ENCODE measurements at places on chromosomes 7 and 10.

DNA sequence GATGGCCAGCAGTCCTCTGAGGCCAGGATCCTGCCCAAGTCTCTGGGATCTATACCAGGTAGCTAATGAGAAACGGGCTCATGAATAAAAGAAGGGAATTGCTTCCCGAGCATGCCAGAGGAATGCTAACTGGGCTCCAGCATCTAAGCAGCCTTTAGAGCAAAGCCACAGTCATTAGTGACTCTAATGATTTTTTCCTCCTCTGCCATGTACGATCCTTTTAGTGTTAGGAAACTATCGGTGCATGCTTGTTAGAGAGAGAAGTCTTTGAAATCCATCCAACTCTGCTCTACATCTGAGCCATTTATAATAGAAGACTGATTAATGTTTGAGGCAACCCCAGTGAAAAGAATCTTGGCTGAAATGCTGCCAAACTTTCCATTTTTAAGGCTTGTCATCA, 124.9 kb upstream of the TCERG1L start:
- DNase-seq, result no peak

DNA sequence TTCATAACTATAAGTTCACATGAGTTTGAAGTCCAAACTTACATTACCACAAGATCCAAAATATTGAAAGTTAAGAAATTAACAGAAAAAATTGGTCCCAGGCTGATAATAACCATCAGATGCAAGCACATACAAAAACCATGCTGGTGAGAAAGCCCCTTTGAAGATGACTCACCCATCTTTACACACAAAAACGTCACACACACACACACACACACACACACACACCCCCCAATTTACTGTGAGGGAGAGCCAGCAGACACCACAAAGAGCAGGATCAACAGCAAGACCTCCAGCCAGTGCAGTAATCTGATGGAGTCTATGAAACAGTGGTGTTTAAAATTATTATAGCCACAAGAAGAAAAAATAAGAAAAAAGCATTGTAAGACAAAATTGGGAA, 50.1 kb upstream of the DRGX start:
- no peak for DNase-seq

DNA sequence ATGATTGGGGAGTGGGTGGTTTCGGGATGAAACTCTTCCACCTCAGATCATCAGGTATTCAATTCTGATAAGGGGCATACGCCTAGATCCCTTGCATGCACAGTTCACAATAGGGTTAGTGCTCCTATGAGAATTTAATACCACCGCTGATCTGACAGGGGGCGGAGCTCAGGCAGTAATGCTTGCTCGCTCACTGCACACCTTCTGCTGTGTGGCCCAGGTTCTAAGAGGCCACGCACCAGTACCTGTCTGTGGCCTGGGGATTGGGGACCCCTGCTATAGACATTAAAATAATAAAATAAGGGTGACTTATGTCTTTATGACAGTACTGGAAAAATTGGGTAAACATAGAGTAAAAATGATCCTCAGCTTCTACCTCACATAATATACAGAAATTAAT, 66.1 kb downstream of the SAMD9 start:
- no peak for DNase-seq

DNA sequence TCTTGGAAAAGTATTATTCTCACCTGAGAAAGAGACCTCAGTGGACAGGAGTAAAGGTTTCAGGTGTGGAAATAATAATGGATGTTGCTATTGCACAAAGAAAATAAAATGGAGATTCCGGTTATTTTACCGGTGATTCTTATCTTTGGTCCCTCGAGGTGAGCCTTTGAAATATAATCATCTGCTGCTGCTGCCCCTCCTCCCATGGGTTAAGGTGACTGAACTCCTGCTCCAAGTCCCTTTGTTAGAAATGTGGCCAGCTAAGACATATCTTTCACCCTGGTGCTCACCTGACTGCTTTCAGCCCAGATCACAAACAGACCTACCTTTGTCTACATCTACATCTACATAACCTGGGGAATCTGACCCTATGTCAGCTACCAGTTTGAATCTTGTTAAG, 5.7 kb downstream of the CUBN start:
- no peak for DNase-seq

DNA sequence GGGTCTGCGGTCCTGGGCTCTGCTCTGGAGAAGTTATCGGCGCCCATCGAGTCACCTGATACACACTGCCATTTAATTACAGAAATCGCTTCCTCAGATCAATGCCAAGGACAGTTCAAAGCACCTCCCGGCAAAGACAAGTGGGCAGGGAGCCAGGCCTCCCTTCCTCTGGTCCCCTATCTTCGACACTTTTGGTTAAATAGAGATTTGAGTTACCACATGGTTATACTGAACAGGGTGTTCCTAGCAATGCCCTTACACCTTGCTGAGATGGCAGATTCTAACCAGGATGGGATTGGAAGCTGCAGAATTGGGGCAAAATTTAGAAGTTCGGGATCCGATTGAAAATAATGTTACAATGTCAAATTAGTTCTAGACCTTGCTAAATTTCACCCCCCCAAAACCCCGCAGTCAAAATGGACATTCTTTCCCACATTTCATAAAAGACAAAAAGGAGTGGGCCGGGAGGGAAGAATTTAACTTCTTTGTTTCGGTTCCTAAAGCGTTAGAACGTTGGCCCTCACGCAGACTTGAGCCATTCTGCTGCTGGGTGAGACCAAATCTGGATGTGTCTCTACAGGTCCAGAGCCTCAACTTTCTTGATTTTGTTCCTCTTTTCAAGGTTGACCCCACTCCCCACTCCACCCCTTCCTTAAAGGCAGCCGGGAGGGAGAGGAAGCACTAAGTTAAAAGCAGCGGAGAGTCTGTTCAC, 2.2 kb upstream of the DLX5 start:
- no peak for DNase-seq

DNA sequence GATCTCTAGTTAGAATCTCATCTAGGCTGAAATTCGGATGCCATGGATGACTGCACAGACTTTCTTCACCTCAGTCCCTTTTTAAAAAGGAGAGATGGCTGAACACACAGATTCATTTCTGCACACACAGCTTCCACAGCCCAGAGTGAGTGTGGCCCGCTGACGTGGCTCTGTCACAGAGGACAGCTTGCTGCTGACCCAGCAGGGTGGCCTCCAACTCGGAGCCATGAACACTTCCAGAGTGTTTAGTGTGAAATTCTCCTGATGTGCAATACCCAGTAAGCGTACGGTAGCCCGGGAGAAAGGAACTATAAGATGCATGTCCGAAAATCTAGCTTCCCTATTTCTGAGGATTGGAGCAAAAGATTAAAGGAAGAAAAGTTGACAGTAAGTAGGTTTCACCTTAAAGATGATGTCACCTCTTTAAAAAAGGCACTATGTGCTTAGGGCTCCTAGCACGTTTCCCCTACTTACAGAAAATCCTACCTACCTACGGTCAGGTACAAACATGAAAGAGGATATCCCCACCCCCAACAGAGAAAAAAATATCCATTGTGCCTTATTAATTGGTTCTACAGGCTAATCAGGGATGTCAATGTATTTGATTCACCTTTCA, 162.2 kb downstream of the RAPGEF5 start:
- no peak for DNase-seq

Data from activated T-helper 9 cell treated with anti-CD3 and anti-CD28 coated beads, Interleukin-2, amount 50 U/mL, for 16 hours (primary cell).